Muscle of back (tissue), 13 donors: ENCODE measurements at places on chromosomes 7 and 10.

GRCh38 chr10:13637894-13638293 lies 51.1 kb downstream of the PRPF18 start:
- no peak for DNase-seq

DNA sequence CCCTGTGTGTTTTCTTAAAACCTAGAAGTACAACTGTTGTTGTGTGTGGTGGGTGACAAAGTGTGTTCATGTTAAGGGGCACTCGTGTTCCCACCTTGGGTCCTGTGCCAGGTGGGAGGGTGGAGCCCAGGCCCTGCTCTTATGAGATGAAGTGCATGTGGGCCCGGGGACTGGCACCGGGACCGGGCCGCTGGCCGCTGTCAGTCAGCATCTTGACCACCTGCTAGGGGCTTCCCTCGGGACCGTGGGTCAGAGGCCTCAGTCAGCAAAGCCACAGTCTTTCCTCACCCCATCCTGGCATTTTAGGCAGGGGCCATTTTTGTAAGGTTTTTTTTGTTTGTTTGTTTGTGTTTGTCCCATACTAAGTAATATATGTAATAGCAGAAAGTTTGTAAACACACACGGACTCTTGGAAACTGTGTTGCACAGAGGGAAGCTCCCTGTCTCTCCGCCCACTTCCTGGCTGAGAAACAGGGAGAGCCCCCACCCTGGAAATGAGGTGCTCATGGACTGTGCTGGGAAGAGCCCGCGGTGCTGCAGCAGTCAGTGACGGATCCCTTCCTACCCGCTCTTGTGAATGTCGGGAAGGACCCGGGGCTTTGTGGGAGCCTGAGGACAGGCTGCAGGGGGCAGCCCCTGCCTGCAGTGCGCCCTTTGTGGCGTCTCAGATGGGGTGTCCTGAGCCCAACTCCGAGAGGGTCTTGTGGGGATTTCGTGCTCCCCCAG lies 13.4 kb downstream of the AGAP3 start:
- DNase-seq = no peak

GRCh38 chr7:110400411-110400810 lies 690.5 kb upstream of the LRRN3 start:
- DNase-seq = peak; percentile 19

GRCh38 chr10:9009505-9009904 lies 955.0 kb downstream of the GATA3 start:
- no peak for DNase-seq

DNA sequence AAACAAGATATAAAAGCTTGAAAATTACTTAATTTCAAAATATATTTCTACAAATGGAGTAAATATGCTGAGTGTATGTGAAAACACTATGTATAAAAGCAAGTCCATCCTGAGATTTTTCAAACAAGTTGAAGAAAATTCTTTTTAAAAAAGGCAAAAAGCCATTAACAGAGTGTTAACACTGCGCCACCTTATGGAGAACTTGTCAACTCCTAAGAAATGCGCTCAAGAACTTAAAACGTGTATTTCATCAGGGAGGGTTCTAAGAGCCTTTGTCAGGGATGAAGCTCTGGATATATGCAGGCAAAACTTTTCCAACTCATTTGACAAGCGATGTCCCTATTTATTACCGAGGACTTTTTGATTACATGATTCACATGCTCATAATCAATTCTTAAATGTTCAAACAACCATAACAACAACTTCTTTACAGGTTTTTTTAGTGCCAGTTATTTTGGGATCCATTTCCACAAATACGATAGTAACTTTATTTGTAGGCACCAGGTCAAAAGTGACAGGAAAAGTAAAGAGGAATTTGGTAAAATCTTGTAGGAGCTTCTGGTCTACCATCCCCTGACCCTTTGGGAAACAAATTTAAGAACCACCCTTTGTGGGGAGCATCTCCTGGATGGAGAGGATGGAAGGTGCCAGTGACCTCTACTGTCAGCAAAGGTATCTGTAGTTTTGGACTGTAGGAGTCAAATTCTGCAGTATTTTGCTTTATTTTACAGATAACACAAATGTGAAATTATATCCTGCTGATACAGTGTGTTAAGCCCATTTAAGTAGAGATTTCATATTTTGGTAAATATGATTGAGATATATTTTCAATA lies 23.2 kb downstream of the CALCR start:
- peak; percentile 54 for DNase-seq

- no peak for DNase-seq
These were observed 2.5 kb downstream of the CHN2 start for GRCh38 chr7:29196971-29197595.

- DNase-seq = no peak
These were observed 2.4 kb upstream of the LDB3 start for GRCh38 chr10:86665868-86666267.

GRCh38 chr10:45451407-45451806 lies 77.4 kb downstream of the ALOX5 start:
- no peak for DNase-seq

GRCh38 chr10:73791871-73792400 lies 6.5 kb downstream of the ZSWIM8 start:
- DNase-seq = no peak

- DNase-seq = no peak
These were observed 164.5 kb upstream of the SMIM30 start for GRCh38 chr7:113282875-113283274.

DNA sequence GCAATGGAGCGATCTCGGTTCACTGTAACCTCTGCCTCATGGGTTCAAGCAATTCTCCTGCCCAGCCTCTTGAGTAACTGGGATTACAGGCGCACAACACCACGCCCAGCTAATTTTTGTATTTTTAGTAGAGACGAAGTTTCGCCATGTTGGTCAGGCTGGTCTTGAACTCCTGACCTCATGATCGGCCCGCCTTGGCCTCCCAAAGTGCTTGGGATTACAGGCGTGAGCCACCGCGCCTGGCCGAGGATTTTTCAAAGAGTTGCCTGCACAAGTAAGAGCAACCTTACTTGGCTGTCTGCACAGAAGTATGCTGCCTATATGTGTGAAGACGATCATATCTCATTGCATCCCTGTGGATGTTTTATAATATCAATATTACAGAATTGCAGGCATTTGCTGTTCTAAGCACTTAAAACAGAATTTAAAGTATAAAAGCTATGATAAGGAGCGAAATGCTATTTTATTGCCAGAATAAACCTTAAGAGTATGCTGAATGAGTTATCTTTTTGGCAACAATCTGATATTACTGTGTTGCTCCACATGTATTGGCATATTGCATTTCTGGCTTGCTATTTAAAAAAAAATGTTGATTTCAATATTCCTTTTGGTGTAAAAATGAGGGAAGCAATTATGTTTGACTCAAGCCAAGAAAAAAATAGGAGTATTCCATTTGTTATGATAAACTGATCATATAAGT lies 379.4 kb upstream of the SEMA3D start:
- DNase-seq = no peak
